Epithelial cell of esophagus (primary cell): ENCODE measurements at places on chromosomes 11 and 22.
A peak's percentile ranks its signal among the peaks of the same experiment; 100 is the strongest.

GRCh38 chr11:113113801-113114704 lies 152.8 kb downstream of the NCAM1 start:
- DNase-seq = peak; percentile 60

GRCh38 chr22:35308480-35309021 lies 8.9 kb downstream of the TOM1 start:
- no peak for DNase-seq

GRCh38 chr11:45872651-45873356 lies 12.6 kb upstream of the MAPK8IP1 start:
- peak; percentile 78 for DNase-seq

DNA sequence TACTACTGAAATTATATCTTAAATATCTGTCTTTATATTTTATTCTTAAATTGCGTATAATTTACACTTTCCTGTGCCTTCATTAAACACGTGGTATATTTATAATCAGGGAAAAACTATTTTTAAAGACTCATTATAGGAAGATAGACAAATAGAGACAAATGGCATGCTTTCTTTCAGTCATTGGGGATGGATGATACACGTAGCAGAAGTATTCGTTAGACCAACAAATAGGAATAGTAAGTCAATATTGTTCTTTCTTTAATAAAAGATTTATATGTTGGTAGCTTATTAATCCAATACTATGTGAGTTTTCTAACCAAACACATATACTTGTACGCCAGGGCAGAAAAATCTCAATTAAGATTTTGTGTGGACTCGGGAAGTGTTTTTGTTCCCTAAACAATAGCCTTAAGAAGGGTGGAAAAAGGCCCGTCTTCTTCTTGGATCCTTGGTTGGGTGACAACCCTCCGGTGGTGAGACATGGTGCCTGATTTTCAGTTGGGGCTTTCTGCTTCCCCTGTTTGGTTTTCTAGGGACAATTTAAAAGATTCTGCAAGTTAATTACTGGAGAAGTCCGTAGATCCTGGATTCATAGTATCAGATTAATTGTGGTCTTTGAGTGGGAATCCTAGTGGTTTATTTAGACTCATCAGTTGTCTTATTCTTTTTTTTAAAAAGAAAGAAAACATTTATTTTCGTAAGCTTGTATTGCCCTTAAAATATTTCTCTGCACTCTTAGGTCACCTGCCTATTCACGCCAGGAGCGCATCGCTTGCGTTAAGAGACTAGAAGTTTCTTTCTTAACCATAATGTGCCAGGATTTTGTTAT lies 83.5 kb upstream of the WNT7B start:
- DNase-seq = no peak

DNA sequence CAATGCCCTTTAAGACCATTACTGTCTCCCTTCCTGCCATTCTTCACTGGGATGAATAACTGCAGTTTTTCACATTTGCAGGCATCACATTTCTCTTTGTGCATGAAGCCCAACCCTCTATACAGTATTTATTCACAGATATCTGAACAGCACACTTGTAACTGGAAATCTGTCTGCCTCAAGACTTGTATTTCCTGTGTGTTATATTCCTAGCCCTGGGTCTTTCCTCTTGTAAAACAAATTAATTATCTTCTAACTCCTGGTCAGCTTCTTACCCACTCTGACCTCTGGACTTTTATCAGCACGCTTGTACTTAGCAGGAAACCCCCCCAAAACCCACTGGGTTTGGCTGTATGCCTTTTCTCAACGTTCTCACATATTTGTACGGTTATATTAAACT lies 2.0 kb downstream of the CSRP3 start:
- no peak for DNase-seq

- no peak for DNase-seq
These were observed 210.7 kb downstream of the TBC1D22A start for GRCh38 chr22:46972901-46973831.

GRCh38 chr11:130124096-130124495 lies 35.5 kb upstream of the ST14 start:
- peak; percentile 91 for DNase-seq

GRCh38 chr11:2926611-2927051 lies 2.6 kb downstream of the PHLDA2 start:
- DNase-seq = no peak

DNA sequence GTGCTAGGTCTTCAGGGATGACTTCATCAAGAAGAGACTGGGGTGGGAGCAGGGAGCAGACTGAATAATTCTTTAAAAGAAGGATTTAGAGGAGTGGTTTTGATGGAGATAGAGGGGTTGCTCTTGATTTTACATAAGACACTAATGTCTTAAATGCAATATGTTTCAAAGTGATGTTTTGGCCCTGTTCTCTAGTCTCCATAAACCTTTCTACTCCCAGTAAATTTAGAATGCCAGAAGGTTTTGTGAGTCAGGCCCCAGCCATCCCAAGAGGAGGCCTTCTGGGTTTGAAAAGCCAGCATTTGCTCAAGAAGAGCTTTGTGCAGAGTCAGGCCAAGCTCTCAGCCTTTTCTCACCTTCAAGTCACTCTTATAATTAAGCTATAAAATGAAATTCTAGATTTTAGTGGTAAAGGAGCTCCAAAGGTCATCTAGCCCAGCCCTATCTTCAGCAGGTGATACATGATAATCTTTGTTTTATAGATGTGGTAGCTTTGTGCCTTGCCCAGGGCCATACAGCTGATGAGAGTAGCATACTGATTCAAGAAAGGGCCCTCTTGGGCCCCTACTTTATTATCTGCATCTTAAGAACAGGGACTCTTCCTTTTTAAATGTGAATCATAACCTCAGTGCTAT lies 122.8 kb upstream of the MTNR1B start:
- DNase-seq = no peak

DNA sequence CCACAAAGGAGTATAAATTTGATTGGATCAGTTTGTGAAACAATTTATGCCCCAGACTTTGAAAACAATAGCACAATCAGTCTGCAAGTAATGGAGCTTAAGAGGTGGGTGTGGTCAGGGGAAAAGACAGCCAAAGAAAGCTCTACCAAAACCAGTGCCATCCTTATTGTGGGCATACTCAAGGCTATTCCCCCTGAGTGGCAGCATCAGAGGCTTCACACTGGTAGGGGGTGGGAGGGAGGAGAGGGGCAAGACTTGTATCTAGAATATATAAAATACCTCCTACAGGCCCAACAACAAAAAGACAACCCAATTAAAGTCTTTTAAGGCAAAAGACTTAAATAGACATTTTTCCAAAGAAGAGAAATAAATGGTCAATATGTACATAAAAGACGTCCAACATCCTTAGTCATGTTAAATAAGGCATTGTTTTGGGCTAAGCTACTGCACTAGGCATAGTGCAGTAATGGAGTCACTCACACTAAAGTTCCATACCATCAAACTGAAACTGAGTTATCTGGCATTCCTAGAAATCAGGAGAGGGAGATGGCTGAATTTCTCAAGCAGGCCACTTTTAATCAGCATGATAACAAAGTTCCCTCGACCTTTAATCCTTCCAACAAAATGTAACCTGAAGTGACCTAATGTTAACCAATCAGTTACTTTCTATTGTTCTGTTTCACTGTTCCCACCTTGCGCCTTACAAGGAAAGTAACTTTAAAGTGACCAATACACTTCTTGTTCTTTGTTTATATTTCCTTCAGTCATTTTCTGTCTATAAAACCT lies 24.8 kb downstream of the NARS2 start:
- DNase-seq = no peak

- no peak for DNase-seq
These were observed 1.5 kb downstream of the ZC3H7B start for GRCh38 chr22:41302811-41303210.

- DNase-seq = no peak
These were observed 2.3 kb upstream of the CRYBB3 start for GRCh38 chr22:25197340-25197739.

- DNase-seq = no peak
These were observed 14.7 kb downstream of the LINC01488 start for GRCh38 chr11:69496202-69496557.

- no peak for DNase-seq
These were observed 4.5 kb downstream of the CLMP start for GRCh38 chr11:123190518-123190917.

DNA sequence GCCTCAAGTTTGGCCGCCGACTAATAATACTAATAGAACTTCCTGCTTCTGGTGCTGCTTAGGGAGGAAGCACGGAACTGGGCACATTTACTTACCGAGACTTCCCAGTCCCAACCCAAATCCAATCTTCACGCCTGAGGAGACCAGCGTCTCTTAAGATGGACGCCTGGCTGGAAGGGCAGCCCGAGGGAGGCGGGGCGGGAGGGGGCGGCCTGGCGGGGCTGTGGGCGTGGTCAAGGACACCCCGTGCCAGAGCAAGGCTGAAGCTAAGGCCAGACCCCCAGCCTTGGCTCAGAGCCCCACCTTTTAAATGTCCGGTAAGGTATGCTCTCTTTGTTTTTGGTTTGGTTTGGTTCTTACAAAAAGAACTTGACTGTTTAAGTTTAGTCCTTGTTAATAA lies at the start of gene GDPD4:
GDPD4 (minus strand) TSS at position 177 of the 400 bp plus-strand sequence. CDS start 16,549 bp downstream, outside the sequence.
- DNase-seq = no peak

DNA sequence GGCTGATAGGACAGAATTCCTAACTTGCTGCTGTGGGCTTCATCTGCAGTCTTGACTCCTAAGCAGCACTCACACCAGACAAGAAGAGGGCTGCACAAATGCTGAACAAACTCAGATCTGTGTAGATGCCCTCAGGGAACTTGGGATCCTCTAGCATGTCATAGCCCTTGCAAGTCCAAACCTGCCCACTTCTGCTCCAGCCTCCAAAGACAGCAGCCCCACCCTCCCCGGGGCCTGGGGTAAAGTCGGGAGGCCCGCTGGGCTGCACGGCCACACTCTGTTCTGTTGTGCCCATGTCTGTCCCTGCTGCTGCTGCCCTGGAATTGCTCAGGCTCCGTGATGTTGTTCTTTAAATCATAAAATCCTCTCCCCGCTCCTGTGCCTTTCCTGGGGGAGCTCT lies 28.3 kb downstream of the DRD2 start:
- DNase-seq = peak; percentile 99

DNA sequence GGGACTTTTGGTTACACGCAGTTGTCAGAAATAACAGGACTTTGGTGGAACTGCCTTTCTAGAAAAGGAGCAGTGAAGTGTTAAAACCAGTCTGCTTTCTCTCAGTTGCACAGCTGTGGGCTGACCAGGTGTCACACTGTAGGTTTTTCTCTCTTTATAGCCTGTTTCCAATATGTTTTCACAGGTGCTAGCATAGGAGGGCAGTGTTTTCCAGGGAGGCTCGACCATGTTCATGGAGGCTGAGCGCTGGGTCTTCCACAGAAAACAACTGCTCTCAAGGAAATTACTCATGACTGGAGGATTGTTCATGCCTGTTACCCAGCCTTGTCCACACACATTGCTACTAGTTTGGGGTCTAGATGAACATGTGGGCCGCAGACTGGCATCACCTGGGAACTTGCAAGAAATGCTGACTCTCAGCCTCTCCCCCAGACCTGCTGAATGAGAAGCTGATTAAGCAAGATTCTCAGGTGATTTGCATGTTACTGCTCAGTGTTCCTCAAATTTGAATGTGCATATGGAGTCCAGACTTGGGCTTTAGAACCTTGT lies 157.7 kb downstream of the MAML2 start:
- no peak for DNase-seq

DNA sequence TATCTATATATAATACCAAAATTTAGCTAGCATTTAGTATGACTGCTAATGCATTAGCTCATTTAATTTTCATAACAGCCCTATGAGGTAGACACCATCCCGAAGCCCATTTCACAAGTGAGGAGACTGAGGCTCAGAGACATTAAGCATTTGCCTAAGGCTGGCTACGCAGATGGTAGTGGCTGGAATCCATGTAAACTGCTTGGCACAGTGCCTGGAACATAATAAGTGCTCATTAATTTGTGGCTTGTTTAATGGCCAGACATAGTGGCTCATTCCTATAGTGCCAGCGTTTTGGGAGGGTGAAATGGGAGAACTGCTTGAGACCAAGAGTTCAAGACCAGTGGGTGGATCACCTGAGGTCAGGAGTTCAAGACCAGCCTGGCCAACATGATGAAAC lies 17.8 kb upstream of the TP53I11 start:
- DNase-seq = no peak
